ENCODE measurements at places on chromosomes 4 and X. TPM values are rescaled to one million over a fixed set of nuclear protein-coding genes. Genes with fewer than 3 reads are reported as not detected.
A peak's percentile ranks its signal among the peaks of the same experiment; 100 is the strongest.

The COX7B2 gene
- total RNA-seq: not detected

The TRO gene
- total RNA-seq: 4.0 TPM

DNA sequence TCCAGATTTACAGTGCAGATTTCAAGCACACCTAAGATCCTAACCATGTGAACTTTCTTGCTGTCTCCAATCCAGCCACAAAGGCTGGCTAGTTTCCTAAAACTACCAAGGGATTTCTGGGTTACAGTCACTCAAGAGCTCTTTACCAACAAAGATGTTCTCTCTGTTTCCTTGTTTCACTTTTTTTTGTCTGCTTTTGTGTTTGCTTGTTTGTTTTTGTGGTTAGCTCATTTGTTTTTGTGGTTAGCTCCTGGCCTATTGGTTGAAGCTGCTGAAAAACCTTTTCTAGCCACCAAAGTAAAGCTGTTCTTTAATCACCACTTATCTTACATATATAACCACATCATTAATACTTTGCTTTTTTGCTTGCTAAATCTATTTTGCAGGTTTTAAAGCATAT lies 642.5 kb upstream of the GALNTL6 start:
- H3K27ac ChIP-seq: no peak overlapping the region
- H3K4me3 ChIP-seq: no peak overlapping the region
- no peak for DNase-seq
- no peaks in the 10 kb centered on the region for H3K4me1 ChIP-seq

The PPARGC1A gene
- total RNA-seq: not detected

The GAGE1 gene
- not detected for total RNA-seq

DNA sequence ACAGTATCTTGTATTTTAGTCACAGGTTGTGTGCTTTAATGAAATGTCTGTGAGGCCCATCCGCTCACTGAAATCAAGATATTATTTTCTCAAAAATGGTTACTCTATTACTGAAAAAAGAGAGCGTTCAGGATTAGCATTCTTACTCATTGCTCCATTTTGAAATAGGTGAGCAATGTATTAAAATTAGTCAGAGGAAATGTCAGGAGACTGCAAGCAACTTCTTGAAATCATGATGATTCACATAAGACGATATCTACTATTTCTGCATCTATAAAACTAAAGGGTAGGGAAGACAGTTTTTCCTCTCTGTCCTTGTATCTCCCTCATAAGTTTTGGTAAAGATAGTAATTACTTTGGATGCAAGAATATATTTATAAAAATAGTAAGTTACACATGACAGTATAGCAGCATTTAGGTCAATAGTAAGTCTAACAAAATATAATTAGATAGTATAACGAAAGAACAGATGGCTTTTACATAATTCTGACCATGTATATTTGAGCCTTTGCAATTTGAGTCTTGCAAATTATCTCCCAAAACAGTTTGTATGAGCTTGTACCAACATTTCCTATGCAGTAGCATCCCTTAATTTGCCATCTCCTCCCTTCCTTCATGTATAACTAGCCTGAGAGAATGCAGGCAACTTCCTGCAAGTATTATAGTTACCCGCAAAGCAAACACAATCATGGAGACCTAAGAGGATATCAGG lies 937.8 kb downstream of the PCDH7 start:
- no peak overlapping the region for H3K4me3 ChIP-seq
- DNase-seq: no peak
- H3K27me3 ChIP-seq: no peaks in the 10 kb centered on the region
- H3K27ac ChIP-seq: no peak overlapping the region
- H3K4me1 ChIP-seq: no peaks in the 10 kb centered on the region
- H3K36me3 ChIP-seq: no peaks in the 10 kb centered on the region

- no peak overlapping the region for H3K27ac ChIP-seq
- peak; percentile 21 for DNase-seq
- H3K36me3 ChIP-seq: no peaks in the 10 kb centered on the region
Measured at GRCh38 chrX:39907964-39908661, 189.6 kb downstream of the BCOR start.
